Effector memory CD8-positive, alpha-beta T cell (primary cell): ENCODE measurements at places on chromosomes 13 and 19.

GRCh38 chr13:67554746-67555452 is 324.8 kb upstream of the PCDH9 start:
- DNase-seq, result no peak

DNA sequence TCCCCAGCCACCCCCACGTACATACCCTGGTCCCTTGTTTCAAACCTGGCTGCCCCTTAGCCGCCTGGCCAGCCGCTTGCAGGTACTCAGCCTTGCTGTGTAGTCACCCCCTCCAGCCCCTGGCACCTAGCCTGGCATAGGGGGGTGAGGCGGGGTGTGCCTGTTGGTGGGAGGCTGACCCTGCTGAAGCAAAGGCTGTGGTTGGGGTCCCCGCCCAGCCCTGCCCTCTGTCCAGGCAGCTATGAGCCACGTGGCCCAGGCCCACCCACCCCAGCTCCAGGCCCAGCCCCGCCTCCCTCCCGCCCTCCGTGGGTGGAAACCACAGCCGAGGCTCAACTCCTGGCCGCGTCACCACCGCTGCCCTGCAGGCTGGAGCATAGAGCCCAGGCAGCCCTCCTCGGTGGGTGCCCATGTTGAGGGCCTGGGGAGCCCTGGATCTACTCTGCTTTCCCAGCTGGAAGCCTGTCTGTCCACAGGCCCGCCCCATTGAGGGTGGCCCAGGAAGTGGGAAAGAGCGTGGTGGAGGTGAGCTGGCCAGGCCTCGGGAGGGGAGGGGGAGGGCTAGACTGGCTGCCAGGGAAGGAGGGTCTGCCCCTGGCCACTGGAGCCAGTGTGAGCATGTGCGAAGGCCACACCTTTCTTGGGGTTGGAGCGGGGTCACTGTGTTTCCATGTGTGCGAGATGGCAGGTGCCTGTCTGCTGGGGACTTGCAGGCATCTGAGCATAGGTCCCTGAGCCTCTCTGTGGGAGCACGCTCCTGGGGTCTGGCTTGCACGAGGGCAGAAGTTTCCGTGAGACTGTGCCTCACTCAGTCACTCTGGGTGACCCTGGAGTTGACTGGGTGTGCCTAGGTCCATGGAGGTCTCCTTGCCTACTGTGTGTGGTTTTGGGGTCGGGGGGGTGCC is 31.0 kb downstream of the PAK4 start:
- no peak for DNase-seq

- DNase-seq, result no peak
Observed at GRCh38 chr13:98801626-98802418, 49.4 kb upstream of the SLC15A1 start.

DNA sequence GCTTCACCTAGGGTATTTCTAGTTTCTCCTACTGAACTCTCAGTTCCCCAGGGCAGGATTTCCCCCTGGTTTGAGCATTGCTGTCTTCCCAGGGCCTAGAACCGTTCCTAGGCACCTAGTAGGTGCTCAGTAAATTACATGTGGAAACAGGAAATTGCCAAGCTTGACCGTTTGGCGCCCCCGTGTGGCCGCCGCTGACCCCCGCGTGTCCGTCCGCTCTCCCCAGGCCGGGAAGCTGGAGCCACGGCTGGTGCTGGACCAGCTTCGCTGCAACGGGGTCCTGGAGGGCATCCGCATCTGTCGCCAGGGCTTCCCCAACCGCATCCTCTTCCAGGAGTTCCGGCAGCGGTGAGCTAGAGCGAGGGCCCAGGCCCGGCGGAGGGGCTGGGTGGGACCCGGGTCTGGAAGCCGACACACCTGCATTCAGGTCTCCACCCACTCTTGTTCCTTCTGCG is 55.5 kb downstream of the MYH14 start:
- DNase-seq, result no peak

DNA sequence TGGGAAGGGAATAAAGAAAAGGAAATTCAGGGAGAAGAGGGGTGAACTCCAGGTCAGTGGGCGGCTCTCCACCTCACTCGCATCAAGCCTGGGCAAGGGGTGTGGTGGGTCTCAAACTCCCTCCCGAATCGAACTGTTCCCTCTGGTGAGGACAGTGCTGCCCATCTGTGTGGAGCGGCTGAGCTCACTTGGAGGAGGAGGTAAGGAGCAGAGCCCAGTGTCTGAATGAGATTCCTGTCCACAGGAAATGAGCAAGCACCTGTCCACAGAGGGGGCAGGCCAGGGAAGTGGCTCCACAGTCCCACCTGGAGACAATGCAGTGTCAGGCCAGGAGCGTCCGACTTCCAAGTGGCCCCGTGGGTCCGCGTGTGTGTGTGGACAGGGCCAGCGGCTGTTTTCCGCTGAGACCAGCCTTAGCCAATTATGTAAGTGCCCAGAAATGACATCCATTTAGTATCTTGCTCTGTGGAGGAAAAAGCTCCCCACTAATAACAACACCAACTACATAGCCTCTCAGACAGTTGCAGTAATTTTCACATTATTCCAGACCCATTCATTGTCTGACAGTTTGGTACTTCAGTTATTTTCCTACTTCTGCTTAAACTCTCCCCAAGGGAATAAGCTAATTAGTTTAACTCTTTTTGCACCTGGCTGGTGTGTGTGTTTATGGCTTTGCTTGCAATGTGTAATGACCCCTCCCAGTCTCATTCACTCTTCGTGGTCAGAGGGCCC is 114.6 kb downstream of the SOX1 start:
- DNase-seq, result no peak
